Cerebellar nuclear complex (tissue), 1 donor: ENCODE measurements at places on chromosomes 4 and X.

GRCh38 chr4:55834086-55834795 lies 14.7 kb downstream of the EXOC1L start:
- DNase-seq = no peak

DNA sequence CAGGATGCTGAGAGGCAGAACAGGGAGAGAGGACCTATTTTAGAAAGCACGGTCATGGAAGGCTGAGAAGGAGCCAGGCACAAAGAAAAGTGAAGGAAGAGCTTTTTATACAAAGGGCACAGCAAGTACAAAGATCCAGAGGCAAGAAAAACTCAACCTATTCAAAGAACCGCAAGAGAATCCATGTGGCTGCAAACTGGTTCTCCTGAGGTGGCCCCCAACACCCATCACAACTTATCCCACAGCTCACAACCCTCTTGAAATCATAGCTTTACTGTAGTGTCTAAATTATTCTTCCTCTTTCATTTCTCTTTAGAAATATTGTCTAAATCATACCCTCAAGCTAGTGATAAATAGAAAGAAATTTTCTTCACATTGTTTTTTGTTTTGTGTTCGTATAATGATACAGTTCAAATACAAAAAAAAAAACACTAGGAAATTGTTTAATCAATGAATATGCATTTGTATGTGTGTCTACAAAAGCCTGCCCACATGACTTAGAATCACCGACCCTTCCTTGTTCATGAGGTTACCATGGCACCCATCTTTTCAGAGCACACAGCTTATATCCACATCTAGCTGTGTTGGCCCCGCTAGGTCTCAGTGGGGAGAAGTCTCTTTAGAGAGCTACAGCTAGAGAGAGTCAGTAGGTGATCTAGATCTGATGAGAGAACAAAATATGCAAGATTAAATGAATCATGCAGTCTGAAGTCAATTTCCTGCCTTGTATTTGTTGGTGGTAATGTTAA lies 126.9 kb upstream of the DCLK2 start:
- no peak for DNase-seq

- DNase-seq = no peak
Observed at GRCh38 chrX:5876984-5877596, 351.6 kb downstream of the NLGN4X start.

GRCh38 chr4:158002173-158002572 lies 170.7 kb downstream of the GASK1B start:
- DNase-seq = no peak

GRCh38 chr4:8438743-8439142 lies 1.8 kb downstream of the ACOX3 start:
- DNase-seq = no peak

- no peak for DNase-seq
Observed at GRCh38 chr4:98506462-98507132, 151.8 kb downstream of the TSPAN5 start.

DNA sequence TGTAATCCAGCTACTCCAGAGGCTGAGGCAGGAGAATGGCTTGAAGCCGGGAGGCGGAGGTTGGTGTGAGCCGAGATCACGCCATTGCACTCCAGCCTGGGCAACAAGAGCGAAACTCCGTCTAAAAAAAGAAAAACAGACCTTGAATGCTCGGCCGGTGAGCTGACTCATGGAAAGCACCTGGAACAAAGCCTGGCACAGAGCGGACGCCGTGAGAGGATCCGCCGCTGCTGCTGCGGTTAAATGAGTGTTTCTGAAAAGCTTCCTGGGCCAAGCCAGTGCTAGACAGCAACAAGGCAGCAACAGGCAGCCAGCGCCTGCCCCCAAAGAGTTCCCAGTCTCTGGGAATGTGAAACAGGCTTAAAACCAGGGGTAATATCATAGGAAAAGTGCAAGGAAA lies 186.4 kb downstream of the AFAP1 start:
- no peak for DNase-seq

DNA sequence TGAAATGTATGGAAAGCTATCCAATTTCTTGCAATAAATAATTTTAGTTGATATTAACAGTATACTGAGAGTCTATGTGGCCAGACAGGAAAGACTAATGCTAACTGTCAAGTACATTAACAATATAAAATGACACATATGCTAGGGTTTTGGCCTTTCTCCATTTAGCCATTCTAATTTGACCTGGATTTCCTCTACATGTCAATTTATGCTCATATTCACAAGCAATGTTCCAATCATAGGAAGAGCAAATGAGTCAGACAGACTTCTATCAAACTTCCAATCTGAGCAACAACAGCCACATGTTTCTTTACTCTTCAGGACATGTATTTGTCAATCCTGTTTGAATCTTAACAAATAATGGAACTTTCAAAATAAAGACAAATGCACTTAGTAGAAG lies 53.6 kb downstream of the CORIN start:
- no peak for DNase-seq

GRCh38 chrX:110086916-110087484 lies 84.1 kb downstream of the TMEM164 start:
- no peak for DNase-seq

- DNase-seq = no peak
Observed at GRCh38 chr4:51842167-51842553, 793 bp upstream of the DCUN1D4 start.

DNA sequence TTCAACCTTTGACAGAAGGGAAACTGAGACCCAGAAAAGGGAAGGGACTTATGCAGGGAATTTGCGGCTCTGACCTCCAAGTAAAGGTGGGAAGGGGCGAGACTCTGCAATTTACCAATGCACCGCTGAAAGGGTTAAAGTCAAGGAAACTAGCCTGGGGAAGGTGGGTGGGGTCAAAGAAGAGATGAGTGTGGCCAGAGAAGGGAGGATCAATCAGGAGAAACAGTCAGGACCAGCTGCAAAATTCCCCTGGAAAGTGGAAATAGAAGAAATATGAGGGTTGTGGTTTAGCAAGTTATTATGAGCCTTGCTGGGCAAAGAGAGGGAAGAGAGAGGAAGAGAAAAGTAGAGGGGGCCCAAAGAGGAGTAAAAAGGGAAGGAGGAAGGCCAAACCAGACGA lies 30.5 kb downstream of the STARD8 start:
- DNase-seq = no peak

- DNase-seq = no peak
Observed at GRCh38 chrX:31228909-31229308, 157.1 kb upstream of the FTHL17 start.

DNA sequence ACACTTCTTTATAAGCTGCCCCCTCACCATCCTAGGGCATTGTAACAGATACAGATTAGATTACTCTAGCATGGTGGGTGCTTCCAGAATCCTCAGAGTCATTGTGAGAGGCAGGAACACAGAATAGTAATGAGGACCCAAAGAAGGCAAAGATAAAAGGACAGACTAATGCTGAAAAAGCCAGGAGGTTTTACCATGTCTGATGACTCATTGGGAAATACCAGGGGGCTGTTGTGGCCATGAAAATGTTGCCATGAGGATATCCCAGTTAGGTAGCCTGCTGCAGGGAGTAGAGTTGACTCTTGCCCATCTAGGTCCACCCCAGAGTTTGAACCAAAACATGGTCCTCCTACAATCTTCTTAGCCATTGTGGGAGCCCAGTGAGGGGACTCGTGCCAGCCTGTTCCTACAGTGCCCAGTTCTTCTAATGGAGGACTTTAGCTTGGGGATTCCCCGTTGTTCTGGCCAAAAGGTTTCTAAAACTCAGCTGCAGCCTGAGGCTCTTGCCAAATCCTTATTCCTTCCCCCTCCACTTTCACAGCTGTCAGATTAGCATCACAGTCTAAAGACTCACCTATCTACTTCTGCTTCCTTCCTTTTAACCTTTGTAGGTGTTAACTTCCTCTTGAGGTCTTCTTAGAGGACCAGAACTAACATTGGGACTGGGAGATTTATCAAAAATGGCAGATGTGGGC lies 586.0 kb upstream of the AADAT start:
- no peak for DNase-seq

GRCh38 chrX:46758956-46759644 lies at the start of gene SLC9A7:
Gene SLC9A7 (minus strand): TSS chrX:46759118. CDS start chrX:46759029, 89 bp downstream.
- DNase-seq = no peak

DNA sequence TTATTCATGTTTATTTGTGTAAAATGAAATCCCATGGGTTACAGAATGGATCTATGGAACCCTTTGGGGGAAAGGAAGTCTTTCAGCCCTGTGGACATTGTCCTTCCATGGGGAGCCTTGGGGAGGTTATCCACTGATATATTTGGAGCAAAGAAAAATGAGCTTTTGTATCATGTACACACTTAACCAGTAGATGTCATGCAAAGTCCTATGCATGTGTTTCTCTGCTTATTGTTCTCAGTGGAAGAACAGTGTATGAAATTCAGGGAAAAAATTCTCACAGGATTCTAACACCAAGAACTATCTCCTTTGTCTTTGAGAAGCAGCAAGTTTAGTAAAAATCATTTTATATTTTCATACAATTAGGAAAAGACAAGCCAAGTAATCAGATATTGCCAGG lies 105.3 kb downstream of the DTHD1 start:
- DNase-seq = no peak

DNA sequence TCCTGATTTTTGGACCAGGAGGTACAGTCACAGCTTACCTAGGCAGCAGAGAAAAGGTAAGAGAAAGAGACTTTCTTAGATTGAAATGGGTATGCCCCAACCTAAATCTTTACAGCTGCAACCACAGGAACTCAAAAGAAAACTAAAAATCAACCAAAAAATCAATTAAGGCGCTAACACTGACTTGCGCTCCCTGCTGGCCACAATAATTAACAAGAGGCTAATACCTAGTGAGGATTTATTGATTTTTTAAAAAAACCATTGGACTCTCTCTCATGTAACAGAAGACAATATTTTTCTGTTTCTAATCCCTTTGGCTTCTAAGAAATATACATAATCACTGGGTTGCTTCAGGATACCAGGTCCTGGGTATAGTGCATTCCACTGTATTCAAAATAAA lies 153.9 kb upstream of the TENM3 start:
- DNase-seq = no peak

DNA sequence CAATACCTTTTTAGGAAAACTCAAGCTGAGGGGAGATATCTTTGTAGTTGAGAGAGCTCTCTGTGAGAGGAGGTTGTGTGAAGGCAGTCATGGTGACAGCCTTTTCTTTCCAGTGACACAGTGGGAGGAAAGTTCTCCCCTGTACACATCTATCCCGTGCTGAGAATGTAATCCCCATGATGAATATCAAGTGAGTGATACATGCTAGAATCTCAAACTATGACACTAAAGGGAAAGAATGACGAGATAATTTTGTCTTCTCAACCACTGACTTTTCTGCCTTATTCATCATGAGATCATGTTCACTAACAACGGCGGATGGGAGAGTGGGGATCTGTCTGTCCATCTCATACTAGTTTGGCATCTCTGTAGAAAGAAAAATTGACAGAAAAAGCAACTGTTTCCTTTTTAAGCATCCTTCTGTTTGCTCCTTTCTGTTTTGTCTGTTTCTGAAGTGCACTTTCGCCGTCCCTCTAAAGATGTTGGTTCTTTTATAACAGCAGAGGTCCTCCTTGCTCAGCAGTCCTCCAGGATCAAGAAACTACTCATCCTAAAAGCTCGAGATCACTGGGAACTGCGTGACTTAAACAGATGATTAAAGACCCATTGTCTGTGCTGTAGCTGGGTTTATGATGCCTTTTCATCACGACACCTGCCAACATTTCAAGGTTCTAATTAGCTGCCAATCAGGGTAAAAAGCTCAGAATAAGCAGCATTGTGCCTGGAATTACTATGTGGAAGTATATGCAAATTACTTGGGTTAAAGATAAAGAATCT lies 137.6 kb downstream of the DCK start:
- no peak for DNase-seq

DNA sequence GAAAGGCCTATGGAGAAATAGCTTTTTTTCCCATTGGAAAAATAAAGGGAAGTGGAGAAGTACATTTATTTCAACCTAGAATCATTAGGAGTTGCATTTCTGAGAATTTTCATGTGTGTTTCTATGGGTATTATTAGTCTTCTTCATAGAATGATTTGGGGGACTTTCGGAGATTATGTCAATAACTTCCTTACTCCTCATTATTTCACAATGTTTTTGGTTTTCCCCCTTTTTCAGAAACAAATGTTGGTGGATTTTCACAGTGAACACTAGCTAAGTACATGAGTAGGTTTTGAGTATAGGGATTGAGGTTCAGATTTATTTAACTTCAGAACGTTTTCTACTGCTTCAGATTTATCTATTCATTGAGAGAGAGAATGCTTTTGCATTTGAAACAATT lies 54.0 kb downstream of the SH3BGRL start:
- DNase-seq = no peak

- peak; percentile 37 for DNase-seq
Observed at GRCh38 chr4:52244848-52245247, 193.7 kb downstream of the SPATA18 start.

DNA sequence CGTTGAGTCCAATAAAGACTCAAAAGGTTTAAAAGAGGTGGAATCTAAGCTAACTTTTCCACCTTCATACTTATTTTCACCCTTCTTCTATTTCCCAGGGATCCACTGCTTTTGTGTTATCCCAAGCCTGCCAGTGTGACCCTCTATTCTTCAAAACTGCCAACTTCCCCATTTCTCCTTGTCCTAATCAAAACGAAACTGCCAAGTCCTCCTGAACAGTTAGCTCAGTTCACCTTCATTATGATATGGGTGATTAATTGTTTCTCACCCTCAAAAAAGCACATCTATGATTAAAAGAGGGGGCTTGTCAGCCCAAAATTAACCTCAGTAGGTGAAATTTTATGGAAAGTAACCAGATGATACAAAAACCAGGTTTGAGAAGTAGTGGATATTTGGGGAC lies 108.4 kb downstream of the GUCY2F start:
- DNase-seq = no peak

DNA sequence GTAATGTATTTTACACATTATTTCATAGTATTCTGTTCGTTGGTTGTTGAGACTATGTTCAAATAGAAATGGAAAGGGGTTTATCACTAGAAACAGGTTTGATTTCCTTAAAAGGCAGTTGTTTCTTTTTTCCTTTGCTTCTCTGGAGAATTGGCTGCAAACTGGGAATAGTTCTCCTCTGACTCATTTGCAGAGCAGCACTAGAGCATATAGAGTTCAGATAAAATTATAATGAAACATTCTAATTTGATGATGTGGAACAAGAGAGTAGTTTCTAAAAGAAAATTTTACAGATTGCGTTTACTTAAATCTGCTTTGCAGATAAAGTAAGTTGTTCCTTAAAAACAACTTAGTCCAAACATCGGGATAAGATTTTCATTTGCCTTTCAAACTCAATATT lies 29.7 kb downstream of the SYNPO2 start:
- no peak for DNase-seq

DNA sequence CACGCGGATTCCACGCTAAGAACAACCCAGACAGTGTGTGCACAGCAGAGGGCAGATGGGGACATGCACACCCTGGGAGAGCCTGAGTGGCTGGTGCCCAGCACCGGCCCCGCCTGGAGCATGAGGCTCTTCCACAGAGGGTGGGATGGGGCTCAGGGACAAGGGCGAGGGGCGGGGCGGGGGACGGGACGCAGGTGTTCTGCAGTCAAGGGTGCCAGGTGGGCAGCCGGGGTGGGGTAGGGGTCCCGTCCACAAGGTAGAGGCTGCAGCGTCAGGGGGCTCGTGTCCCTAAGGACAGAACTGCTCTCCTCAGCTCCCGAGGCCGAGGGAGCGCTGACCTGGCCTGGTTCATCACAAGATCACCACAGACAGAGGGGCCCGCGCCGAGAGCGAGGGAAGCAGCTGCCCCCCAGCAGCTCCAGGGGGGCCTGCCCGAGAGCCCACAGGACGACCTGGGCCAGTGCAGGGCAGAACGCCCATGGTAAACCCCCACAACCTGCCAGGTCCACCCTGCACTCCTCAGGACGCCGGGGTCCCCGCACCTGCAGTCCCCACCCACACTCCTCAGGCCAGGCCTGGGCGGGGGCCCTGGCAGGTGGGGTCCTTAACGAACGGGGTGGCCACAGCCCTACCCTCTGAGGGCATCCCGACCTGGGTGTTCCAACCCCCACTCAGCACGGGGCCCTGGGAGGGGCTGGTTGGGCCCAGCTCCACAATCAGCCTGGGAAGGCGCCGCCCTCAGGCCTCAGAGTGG lies 26.7 kb downstream of the CTBP1 start:
- DNase-seq = no peak
